ENCODE measurements at places on chromosomes 1 and 21.

- no peak for DNase-seq
Measured at GRCh38 chr1:63173161-63173560, 149.2 kb upstream of the FOXD3 start.

GRCh38 chr1:175514387-175514953, 228.9 kb downstream of the TNR start:
- no peak for DNase-seq

GRCh38 chr1:223074445-223075300, 68.4 kb downstream of the TLR5 start:
- no peak for DNase-seq

DNA sequence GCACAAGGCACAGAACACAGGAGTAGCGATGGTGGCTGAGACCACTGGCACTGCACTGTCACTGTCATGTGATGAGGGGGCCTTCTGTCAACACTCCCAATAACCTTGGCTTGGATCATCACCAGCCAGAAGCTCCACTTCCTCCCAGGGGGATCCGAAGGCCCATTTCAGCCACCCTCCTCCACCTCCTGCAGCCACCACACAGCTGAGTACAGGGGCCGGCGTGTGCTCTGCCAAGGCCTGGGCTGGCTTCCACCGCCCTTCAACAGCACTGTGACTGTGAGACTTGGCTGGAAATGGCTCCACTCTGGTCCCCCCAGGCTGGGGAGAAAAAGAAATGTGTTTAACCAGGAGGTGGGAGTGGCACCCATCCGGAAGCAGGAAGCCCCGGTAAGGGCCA, 9.9 kb upstream of the NADK start:
- no peak for DNase-seq

GRCh38 chr1:60874718-60875117, 207.6 kb upstream of the NFIA start:
- DNase-seq, result no peak

DNA sequence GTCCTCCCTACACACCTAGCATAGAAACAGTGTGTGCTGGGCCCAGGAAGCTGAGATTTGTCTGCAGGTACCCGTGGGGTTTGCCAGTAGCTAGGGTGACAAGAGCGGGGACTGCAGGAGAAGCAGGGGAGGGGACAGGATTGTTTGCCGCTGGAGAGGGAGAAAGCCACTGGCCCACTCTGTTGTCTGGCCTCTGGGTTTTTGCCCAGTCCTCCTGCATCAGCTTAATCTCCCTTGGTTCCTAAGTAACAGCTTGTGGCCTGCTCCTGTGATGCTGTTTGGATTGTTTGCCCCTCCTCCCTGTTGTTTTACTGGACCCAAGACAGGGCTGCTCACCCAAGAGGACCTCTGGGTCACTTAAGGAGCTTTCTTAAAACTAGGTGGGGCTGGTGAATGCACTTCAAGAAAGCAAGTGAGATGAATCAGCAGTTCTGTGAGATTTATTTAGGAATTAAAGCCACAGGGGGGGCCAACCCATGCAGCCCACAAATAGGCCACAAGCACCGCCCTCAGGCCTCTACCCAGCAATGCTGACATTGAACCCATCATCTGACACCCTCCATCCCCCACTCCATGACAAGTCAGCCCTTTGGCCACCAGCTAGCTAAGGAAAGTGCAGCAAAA, 142.8 kb downstream of the ZZZ3 start:
- peak; percentile 44 for DNase-seq

GRCh38 chr1:27990920-27991537, 31.3 kb downstream of the XKR8 start:
- no peak for DNase-seq

- DNase-seq, result peak; percentile 72
Measured at GRCh38 chr21:33924079-33924765, 8.6 kb upstream of the ATP5PO start.

- no peak for DNase-seq
Measured at GRCh38 chr1:154609398-154610380, 1.7 kb upstream of the ADAR start.

- DNase-seq, result no peak
Measured at GRCh38 chr1:210857705-210858104, 276.2 kb downstream of the KCNH1 start.

- DNase-seq, result peak; percentile 97
Measured at GRCh38 chr1:155856975-155857930, at the start of gene GON4L. GON4L (minus strand) TSS chr1:155857214; CDS start chr1:155853780, 3,434 bp downstream.

DNA sequence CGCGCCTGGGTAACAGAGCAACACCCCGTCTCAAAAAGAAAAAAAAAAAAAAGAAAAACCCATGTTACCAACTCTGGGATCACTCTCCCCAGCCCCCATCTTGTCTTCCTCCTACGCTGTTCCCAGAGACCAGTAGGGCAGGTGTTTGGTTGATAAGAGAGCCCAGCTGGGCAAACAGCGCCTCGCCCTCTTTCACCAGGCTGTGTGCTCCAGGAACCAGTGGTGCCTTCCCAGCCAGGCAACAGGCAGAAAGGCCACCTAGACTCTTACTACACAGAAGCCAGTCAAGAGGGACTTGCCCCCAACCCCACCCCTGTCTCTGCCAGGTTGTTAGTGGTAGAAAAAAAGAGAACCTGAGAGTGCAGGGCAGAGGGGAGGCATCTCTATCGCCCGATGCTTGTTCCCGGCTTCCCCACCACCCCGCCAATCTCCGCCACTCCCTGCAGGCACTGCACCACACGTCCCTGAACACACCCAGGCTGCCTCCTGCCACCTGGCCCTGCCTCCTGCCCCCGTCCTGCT, 14.0 kb upstream of the CTRC start:
- no peak for DNase-seq

- no peak for DNase-seq
Measured at GRCh38 chr1:222015686-222016085, 273.8 kb upstream of the DUSP10 start.

DNA sequence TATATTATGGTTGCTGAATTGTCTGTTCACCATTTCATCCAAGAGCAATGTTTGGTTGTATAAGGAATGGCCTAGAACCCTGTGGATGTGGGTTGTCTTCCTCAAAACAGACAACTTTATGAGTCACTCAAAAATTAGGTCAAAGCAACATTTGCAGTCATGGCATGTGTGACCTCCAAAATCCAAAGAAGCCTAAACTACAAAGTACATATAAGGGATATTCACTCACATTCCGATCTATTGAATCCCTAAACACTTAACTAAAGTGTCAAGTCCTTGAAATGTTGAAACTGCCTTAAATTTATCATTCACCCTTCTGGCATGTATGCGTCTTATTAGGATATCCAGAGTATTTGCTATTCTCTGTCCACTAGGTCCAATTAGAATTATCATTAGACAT, 491.5 kb downstream of the NUF2 start:
- DNase-seq, result no peak

DNA sequence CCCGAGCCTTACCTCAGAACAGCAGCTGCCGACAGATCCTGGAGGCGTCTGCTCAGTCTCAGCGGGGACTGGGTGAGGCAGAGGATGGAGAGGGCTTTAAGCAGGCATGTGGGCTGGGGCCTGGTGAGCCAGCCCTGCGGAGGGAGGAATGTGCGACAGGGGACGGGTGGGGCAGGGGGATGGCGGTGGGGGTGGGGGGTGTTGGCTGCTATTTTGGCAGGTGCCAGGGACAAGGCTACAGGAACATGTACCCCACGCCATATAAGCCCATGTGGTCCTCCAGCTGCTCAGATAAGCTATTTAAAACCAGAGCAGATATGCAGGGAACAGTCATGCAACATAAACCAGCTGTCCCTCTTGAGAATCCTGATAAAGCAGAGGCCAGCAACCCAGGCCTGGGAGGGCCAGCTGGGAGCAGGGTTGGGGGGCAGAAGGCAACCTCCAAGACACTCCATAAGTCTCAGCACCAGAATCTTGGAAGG, at the start of gene TNNT2:
TNNT2 (minus strand) TSS at position 70 of the 482 bp plus-strand sequence. CDS start 4,426 bp downstream, outside the sequence.
- DNase-seq, result peak; percentile 61

DNA sequence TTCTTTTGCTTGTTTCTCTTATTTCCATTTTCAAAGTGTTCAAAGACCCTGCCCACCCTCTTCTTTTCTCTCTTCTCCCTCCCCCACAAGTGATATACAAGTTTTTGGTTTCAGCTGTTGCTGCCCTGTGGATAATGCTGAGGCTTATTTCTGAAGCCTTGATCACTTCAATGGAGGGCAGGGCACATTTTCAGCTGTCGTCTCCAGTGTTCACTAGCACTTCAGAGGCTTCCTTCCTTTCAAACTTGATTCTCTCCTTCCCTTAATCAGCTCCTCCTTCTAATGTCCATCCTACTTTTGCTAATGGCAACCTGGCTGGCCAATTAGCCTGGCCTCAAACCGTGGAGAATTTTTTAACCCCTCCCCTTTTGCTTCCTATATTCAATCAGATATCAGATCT, 435.7 kb upstream of the RUNX1 start:
- DNase-seq, result no peak

DNA sequence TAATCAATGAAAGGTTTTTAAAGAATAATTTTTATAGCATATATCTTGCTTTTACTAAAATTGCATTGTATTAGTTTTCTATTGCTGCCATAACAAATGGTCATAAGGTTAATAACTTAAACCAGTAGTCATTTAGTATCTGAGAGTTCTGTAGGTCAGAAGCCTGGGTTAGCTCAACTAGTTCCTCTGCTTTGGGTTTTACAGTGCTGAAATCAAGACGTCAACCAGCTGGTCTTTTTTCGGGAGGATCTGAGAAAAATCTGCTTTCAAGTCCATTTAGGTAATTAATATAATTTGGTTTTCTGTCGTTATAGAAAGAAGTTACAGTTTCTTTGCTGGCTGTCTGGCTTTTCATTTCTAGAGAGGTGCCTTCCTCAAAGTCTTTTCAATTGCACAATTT, 577.7 kb downstream of the MRPL39 start:
- no peak for DNase-seq

- DNase-seq, result no peak
Measured at GRCh38 chr1:184911103-184911745, 63.1 kb downstream of the NIBAN1 start.

GRCh38 chr1:2174348-2175054, 20.1 kb downstream of the FAAP20 start:
- peak; percentile 95 for DNase-seq

DNA sequence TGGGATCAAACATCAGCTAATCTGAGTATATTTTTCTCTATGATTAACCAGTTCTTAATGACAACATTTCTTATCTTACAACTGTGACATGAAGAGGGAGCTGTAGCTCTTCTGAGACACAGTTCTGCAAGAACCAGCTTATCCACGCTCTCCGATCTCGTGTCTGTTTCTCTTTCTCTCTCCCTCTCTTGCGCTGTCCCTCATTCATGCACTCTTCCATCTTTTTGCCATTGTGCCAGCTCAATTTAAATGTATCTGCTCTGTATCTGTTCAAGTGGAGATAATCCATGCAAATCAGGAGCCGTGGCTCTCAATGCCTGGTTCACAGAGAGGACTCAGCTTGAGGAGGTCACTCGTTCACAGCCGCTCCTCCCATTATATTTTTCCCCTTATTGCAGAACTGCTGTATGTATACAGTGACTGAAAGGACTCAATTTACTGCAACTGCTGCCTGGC, 494.7 kb upstream of the ADGRL2 start:
- peak; percentile 14 for DNase-seq

DNA sequence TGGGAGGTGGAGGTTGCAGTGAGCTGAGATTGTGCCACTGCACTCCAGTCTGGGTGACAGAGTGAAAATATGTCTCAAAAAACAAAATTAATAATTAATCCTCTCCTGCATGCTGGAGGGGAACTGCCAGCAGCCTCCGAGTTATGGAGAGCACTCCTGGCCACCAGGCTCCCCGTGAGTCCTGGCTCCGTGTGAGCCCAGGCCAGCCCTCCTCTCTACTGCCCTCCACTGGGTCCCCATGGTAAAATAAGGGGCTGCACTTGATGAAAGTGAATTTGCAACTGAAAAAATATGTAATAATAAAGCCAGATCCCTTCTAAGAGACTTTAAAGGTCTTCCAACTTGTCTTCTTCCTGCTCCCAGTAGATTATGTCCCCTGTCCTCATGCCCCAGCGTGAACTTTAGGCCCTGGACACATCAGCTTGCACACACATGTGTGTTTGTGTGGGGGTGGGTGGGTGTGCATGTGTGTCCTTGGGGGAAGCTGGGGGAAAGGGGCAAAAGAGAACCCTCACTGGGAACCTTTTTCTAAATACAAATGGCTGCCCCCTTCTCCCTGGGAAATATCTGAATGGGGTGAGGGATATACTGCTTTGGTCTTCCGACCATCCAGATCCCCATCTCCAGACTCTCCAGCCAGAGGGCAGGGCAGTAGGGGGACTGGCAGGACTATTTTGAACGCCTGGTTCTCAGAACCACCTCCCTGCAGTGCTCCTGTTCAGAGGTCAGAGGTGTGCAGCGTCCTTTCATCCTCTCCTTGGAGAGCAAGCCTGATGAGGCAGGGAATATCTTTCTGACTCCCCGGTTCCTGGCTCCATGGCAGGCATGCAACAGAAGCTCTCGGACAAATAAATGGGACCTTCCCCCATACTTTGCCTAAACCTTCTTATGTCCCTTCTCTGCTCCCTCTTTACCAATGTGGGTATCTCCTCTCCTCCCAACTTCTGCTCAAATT, 26.2 kb downstream of the NEK2 start:
- peak; percentile 68 for DNase-seq

- DNase-seq, result no peak
Measured at GRCh38 chr21:41338455-41338854, 21.9 kb downstream of the FAM3B start.

Data from hepatic stellate cell (primary cell).